Stimulated activated CD4-positive, alpha-beta T cell treated with anti-CD3 and anti-CD28 coated beads, TNF-alpha, amount 100 ng/mL, for 1 hour (primary cell): ENCODE measurements at places on chromosomes 12 and 14.

GRCh38 chr12:94677778-94678177 lies 27.4 kb upstream of the TMCC3 start:
- no peak for DNase-seq

DNA sequence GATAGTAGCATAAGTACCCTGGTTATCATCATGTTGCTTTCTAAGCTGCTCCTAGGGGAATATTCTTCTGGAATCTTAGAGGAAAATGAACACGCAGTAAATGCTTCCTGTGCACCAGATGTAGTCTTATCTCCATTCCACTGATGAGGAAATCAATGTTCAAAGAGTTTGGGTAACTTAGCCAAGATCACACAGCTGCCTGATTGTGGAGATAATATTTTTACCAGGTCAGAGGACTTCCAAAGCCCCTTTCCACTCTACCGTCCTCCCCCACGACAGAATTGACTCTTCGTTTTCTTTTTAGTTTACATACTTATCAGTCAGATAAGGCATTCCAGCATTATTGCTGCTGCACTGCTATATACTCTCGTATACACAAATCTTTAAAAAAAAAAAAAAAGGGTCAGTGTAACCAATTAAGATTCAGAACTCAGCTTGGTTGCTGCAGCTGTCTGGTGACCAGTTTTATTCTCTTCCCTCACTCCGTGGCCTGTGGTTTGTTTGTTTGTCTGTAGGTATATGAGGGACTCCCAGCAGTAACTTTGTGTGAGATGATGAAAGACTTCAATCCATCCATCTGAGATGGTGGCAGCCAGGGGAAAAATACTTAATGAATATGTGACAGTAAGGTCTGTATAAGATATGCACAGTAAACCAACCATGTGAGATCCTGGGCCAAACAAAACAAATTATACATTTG lies 110.5 kb downstream of the TGFB3 start:
- no peak for DNase-seq

DNA sequence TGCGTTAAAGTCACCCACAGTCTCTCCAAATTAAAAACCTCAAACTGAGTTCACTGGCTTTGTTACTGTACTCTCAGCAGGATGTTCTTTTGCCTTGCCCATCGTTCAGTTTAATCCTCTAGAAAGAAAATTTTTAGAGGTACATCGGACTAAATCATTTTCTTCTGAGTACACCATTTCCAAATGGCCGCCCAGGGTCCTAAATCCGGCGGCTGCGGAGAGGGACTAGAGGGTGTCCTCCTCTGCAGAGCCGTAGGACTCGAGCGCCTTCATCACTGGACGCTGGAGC lies 1.4 kb downstream of the LIN7A start:
- DNase-seq = no peak

- no peak for DNase-seq
These were observed 76.3 kb downstream of the MYRFL start for GRCh38 chr12:69901221-69901905.

DNA sequence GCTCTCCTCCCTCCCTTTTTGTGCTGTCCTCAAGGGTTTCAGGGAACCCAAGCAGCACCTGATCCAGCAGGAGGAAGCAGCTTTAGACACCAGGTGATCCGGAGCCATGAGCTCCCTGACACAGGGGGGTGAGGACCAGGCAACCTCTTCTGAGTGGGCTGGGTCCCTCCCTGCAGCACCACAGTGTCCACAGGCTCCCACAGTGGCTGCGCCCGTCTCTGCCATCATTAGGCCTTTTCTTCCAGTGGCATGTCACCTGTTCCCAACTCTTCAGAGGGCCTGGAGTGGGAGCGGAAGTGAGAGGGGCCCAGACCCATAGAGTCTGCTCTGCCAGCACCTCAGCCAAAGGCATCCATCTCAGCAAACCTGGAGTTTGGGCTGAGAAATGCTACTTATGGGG lies 421 bp upstream of the KRT76 start:
- DNase-seq = no peak
